ENCODE measurements at places on chromosomes 7 and 10. TPM values are rescaled to one million over a fixed set of nuclear protein-coding genes. Genes with fewer than 3 reads are reported as not detected.

GRCh38 chr7:83038787-83039186 is 123.9 kb downstream of the PCLO start:
- DNase-seq = no peak

DNA sequence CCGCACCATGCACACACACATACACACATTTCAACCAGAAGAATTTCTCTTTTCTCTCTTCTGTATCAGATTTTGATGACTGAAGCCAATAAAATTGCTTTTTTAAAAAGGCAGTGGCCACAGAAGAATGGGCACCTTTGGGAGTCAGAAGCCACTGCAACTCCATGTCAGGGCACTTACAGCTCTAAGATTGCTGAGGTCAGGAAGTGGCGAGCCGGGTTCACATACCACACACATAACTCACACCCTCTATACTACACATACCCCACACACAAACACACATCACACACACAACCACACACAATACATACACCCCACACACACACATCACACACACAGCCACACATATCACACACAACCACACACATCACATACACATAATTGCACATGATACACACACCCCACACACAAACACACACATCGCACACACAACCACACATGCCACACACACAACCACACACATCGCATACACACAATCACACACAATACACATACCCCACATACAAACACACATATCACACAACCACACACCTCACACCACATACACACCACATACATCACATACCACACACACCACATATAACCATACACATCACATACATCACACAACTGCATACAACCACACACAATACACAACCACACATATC is 31.2 kb downstream of the GPRIN2 start:
- no peak for DNase-seq

Gene H2BK1
- not detected for total RNA-seq

Gene MALRD1
- total RNA-seq = 1.1 TPM

DNA sequence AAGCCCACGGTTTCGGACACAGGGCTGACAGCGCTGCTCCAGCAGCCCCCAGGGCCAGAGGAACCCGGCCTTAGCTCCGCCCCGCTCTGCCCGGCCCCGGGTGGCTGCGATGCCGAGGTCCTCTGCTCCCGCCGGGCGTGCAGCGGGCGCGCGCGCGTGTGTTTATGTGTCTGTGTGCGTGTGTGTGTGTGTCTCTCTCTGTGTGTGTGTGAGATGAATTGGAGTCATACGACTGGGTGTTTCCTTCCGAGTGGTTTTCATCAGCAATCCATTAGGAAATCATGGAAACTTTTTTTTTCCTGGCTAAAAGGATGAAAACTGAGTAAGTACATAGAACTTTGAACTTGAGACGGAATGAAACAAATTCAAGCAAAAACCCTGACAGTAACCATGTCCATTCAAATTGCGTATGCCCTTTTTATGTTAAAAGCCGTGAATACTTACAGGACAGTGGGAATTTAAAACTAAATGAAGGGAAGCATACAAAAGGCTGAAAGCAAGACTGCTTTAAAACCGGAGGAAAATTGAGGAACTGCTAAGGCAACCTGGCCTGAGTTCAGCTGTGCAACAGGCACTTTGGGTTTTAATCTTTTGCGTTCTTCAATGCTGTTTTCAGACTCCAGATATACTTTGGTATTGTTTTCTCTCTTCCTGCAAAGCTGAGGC is at the start of gene CPED1:
CPED1 (plus strand) TSS at position 121 of the 666 bp plus-strand sequence. CDS start 911 bp downstream, outside the sequence.
- DNase-seq = peak; percentile 89

Gene DRGX
- not detected for total RNA-seq

Gene C10orf53
- total RNA-seq = not detected

- DNase-seq = no peak
Observed at GRCh38 chr10:124552691-124553276, 91.2 kb downstream of the LHPP start.

- no peak for DNase-seq
Observed at GRCh38 chr10:102675666-102676533, 31.6 kb downstream of the TRIM8 start.

GRCh38 chr10:128050936-128051335 is 75.3 kb downstream of the MKI67 start:
- no peak for DNase-seq

Gene EGFR
- total RNA-seq = 10.1 TPM

Gene FAM237B
- total RNA-seq = not detected

DNA sequence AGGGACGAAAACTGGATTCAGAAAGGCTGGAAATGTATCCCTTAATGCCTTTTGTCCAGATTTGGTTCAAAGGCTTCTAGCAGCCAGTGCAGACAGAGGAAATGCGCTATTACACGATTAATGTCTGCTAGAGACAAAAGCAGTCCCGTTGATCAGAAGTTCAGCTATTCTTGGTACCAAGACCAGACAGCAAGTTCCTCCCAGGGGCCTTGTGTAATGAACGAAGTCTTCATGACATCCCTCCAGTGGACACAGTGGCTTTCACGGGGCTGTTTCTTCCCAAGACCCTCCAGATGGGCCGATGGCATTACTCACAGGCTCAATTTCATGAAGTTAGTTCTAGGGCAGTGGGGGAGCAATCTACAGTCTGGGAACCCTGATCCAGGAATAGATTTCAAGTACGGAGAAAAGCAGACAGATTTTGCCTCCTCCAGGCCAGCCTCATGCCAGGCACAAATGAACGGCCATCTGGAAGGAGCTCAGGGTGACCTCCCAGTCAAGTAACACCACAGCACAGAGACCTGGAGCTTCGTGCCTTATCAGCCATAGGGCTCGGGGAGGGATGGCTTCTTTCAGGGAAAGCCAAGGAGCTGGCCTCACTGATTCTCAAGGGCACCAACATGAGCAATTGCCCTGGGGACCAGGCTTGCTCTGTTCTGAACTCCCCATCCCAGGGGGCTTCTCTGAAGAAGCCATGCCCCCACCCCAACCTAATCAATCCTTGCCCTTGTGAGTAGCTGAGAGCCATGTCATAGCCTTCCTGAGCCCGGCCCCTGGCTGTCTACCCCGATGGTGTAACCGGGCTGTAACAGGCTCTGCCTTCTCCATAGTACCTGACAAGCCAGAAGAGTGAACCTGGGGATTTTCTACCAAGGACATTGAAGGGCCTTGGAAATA is 101.1 kb downstream of the PRKAG2 start:
- no peak for DNase-seq

- DNase-seq = peak; percentile 65
Observed at GRCh38 chr7:138880881-138881578, 83.0 kb upstream of the ATP6V0A4 start.

Gene MKX
- not detected for total RNA-seq

Gene TYW1B
- total RNA-seq = 3.1 TPM

GRCh38 chr10:72597897-72598296 is 28.0 kb downstream of the MICU1 start:
- DNase-seq = no peak

- no peak for DNase-seq
Observed at GRCh38 chr7:8338206-8338605, 76.2 kb upstream of the ICA1 start.

GRCh38 chr7:47373871-47374451 is 207.9 kb downstream of the TNS3 start:
- DNase-seq = no peak

GRCh38 chr7:79461660-79462059 is 8.2 kb upstream of the MAGI2 start:
- DNase-seq = no peak

Gene GRK5
- 47.6 TPM for total RNA-seq

- DNase-seq = no peak
Observed at GRCh38 chr10:49369216-49370162, 26.4 kb downstream of the DRGX start.

GRCh38 chr10:125166658-125167057 is 6.3 kb upstream of the CTBP2 start:
- DNase-seq = no peak

GRCh38 chr10:43430926-43431663 is 5.8 kb upstream of the ZNF487 start:
- no peak for DNase-seq

- no peak for DNase-seq
Observed at GRCh38 chr10:58101682-58102081, 166.0 kb downstream of the IPMK start.

Gene UPK3B
- 0.22 TPM for total RNA-seq

GRCh38 chr10:82211346-82211745 is 336.4 kb downstream of the NRG3 start:
- no peak for DNase-seq

GRCh38 chr7:75982306-75983064 is 11.9 kb downstream of the TMEM120A start:
- peak; percentile 44 for DNase-seq

Gene CTAGE15
- not detected for total RNA-seq

Gene WIPF3
- total RNA-seq = 5.5 TPM

- DNase-seq = no peak
Observed at GRCh38 chr10:51617576-51618235, 81.7 kb downstream of the CSTF2T start.

GRCh38 chr7:47782792-47783191 is 165.5 kb downstream of the PKD1L1 start:
- no peak for DNase-seq

- DNase-seq = peak; percentile 43
Observed at GRCh38 chr7:143388491-143389101, 7.5 kb downstream of the ZYX start.

DNA sequence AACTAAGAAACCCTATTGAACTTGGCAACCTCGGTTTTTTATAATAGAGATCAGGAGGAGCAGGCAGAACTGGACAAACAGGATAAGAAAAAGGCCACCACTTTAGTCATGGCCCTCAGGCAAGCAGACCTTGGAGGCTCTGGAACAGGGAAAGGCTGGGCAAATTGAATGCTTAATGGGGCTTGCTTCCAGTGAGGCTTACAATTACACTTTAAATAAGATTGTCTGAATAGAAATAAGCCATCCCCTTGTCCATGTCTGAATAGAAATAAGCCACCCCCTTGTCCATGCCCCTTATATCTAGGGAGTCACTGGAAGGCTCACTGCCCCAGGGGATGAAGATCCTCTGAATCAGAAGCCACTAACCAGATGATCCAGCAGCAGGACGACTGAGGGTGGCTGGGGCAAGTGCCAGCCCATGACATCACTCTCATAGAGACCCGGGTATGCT is 40.6 kb downstream of the AKR1B15 start:
- DNase-seq = no peak

- DNase-seq = no peak
Observed at GRCh38 chr7:77979219-77979618, 180.6 kb downstream of the PHTF2 start.

Gene OPN1SW
- total RNA-seq = not detected

Gene NPC1L1
- 0.13 TPM for total RNA-seq

- DNase-seq = no peak
Observed at GRCh38 chr10:8056378-8056777, 1.9 kb downstream of the GATA3 start.

GRCh38 chr7:32275216-32276009 is 205.2 kb upstream of the PDE1C start:
- no peak for DNase-seq

Measured in Right ventricle myocardium superior (tissue), 1 donor.